ENCODE measurements at places on chromosomes 2 and 18.

GRCh38 chr2:135063210-135063609 lies 11.1 kb downstream of the RAB3GAP1 start:
- no peak for DNase-seq

DNA sequence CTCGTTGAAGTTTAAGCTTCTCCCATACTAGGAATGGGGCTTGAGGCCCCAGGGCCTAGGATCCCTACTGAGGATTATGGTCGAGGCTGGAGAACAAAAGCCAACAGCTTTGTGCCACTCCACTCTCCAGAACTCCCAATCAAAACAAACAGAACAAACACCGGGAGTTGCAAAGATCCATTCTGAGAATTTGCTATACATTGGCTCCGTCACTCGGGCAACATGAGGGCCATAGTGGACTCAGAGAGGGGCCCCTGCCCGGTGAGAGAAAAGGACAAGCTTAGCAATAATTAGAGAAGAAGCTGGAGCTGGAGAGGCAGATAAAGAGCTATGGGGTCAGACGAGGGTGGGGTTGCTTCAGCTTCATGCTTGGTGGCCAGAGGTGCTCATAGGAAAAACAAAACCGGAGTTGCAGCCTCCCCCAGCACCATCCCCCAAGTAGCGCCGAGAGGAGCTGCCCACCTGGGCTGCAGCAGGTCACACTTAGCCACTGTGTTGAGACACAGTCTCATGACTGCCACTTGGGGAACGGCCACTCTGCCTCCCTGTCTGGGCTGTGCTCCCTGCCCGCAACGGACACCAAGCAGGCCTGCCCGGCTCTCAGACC lies 142.3 kb upstream of the HAAO start:
- DNase-seq, result no peak

DNA sequence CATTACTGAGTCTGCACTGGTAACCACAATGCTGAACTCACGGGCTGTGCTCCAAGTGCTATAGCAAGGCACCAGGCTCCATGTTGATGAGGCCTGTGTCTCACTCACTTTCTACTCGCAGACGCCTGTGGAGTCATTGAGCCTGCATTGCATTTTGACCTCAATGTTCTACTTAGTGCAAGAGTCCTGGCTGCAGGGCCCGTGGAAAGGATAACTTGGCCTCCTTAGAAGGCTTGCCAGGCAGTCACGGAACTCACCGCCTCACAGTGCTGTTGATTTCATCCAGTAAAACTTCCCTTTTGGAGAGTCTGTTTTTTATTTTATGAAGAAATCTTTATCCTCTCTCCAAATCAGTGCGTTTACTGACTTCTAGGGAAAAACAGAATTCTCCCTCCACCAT lies 290.4 kb downstream of the RNF144A start:
- no peak for DNase-seq

DNA sequence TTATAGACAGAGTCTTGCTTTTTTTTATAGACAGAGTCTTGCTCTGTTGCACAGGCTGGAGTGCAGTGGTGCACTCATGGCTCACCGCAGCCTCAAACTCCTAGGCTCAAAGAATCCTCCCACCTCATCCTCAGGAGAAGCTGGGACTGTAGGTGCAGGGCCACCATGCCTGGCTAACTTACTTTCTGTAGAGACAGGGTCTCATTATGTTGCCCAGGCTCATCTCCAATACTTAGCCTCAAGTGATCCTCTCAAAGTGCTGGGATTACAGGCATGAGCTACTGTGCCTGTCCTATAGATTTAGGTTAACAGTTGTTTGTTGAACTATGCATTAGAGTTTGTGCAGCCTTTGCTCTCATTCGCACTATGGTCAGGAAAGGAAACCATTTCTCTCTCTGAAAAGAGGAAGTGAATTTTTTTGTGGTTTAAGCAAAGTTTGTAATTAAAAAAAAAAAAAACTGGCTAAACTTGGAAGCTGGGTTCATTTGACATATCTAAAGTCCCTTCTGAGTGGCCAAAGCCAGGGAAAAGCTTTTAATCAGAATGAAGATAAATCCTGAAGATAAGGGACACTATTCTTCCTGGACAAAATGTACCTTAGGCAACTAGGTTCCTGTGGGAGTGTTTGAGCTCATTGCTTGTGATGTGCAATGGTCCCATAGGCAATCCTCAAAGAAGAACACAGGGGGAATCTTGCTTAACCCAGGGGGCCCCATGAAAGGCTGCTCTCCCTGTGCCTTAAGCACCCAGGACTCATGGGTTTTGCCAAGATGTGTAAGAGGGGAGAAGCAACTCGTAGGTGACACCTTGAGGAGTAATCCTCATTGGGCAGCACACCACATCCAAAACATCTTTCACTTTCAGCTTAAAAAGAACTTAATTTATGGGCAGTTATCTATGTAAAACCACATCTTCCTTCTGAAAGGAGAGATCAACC lies 201.7 kb downstream of the MREG start:
- DNase-seq, result peak; percentile 75

GRCh38 chr2:60806988-60807681 lies 51.1 kb downstream of the PAPOLG start:
- DNase-seq, result no peak

- DNase-seq, result no peak
Measured at GRCh38 chr2:120854014-120854620, 118.4 kb downstream of the GLI2 start.

DNA sequence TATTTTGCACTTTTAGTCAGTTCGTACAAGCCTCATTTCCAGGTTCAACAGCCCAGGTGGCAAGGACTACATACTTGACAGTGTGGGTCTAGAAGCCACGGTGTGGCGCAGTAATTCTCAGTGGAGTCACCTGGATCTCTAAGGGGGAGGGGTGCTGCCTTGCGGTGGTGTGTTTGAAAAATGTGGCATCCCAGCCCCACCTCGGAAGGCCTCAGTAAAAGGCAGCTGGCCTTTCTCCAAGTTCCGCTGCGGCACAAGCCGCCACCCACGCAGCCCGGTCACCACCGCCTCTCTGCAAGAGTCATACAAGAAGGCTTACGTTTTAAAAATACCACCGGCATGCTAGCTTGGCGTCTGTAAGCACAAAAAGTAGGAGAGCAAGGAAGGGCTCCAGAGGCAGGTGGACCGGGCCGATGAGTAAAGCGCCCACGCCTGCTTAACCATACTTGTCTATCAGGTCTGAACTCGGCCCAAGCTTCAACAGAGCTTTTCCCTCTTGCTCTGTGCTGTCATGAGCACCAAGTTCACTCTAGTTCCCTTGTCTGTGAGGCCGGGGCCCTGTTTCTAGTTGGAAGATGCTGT lies 49.5 kb downstream of the SPRED2 start:
- DNase-seq, result no peak

DNA sequence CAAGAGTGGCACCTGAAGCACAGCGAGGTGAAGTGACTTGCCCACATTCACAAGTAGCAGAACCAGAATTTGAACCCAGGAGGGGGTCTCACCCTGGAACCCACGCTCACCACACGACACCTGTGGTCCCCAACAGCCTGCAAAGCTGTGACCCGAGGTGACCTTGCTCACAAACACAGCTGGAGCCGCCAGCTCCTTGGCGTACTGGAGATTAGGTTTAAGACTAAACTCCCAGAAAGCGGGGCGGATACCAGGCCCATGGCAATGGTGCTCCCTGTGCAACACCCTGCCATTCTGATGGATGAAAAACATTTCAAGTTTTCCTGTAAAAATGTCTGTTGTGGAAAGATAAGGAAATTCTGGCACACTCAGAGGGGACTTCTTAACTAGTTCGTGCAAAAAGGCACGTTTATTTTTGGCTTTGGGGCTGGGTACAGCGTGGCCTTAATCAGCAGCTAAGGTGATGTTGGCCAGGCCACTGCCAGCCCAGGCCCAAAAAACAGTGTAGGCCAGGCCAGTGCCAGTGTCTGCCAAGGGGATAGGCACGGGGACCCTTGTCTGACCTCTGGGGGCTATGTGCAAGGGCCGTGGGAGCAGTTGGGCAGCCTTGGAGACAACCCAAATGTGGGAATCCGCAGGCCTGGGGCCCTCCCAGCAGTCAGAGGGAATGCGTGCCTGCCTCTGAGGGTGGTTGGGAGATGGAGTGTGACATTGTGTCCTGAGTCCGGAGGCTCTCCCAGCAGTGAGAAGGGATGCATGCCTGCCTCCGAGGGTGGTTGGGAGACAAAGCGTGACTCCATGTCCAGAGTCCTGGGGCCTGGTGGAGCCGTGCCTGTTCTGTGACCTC lies 185.0 kb upstream of the HS6ST1 start:
- DNase-seq, result no peak

- no peak for DNase-seq
Measured at GRCh38 chr2:203407496-203407895, 79.3 kb downstream of the ABI2 start.

DNA sequence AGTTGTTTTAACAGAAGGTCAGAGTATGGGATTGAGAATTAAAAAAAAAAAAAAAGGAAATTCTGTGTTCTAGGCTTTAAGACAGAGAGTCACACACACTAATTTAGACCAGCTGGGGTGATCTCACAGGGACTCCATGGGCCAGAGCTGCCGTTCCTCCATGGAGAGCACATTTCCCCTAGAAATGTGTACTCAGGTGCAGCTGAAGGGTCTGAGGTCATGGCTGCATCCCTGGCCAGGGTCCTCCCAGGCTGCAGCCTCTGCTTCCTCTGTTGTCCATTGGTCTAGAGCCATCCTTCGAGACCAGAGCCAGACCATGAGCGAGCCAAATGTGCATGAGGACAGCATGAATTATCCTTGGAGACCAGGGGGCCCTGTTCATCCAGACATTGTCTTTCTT lies 190.1 kb upstream of the TNP1 start:
- no peak for DNase-seq

- DNase-seq, result no peak
Measured at GRCh38 chr2:235116885-235117492, 165.2 kb downstream of the SH3BP4 start.

DNA sequence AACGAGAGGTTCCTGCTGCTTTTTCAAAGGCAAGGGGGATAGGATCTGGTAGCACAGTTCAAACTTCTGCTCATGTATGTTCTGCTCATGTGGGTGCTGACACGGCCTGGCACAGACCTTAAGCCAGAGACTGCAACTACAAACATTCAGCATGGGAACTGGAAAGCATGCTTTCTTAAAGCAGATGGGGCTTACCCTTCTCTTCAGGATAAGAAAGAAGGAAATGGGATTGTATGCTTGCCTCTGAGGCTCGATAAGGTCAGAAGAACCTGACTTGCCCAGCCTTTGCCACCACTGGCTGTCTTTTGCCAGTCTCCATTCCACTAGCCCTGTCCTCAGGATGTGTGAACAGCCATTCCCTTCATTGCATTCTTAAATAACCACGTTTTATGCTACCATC lies 10.7 kb downstream of the DOCK10 start:
- no peak for DNase-seq

- DNase-seq, result no peak
Measured at GRCh38 chr2:1487758-1488157, 74.5 kb downstream of the TPO start.

DNA sequence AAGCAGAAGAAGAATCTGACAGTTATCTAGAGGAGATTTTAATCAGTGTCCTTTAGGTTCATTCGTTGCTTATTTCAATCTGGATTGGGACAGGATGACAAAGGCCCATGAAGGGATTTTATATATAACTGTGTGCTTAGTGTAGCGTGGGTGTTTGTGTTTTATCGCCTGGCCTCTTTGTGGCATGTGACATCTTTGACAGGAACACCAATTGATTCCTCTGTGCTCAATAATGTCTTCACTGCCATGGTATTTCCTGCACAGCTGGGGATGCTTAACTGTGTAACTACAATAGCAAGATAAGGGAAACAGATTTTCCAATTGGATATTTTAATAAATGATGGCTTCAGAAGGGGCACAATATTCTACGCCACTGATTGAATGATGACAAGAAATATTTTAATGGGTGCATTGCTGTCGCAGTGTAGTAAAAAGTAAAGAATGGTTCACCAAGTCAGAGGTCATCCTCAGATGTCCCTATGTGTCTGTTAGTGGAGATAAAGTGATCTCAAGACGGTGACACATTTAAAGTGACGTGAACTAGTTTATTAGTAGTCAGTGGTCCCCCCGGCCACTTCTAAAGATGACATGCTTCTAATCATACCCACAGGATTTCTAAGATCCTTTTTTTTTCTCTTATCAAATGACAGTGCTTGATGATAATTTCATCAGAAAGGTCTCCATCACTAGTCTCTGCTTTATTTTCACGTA lies 160.4 kb downstream of the AGAP1 start:
- DNase-seq, result no peak

DNA sequence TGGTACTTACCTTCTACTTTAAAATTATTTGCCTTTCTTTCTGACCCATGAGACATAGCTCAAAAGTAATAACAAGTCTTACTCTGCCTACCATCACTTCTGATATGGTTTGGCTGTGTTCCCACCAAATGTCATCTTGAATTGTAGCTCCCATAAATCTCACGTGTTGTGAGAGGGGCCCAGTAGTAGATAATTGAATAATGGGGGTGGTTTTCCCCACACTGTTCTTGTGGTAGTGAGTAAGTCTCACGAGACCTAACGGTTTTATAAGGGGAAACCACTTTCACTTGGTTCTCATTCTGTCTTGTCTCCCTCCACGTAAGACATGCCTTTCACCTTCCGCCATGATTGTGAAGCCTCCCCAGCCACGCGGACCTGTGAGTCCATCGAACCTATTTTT lies 47.5 kb downstream of the GALNT3 start:
- DNase-seq, result no peak

DNA sequence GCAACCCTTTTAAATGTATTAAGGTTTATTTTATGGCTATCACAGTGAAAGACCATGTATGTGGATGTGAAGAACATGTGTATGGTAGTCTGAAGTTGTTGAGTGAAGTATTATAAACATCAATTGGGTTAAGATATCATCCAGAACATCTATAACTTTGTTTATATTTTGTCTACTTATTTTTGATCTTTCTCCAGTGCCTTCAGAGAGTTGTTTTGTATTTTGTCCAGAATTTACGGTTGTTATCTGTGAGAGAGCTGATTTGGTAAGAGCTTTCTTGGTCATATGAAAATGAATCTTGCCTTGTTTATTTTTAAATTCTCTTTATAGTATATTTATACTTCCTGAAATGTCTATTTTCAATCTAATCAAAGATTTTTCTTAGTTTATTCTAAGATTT lies 573.7 kb upstream of the POU3F3 start:
- no peak for DNase-seq

DNA sequence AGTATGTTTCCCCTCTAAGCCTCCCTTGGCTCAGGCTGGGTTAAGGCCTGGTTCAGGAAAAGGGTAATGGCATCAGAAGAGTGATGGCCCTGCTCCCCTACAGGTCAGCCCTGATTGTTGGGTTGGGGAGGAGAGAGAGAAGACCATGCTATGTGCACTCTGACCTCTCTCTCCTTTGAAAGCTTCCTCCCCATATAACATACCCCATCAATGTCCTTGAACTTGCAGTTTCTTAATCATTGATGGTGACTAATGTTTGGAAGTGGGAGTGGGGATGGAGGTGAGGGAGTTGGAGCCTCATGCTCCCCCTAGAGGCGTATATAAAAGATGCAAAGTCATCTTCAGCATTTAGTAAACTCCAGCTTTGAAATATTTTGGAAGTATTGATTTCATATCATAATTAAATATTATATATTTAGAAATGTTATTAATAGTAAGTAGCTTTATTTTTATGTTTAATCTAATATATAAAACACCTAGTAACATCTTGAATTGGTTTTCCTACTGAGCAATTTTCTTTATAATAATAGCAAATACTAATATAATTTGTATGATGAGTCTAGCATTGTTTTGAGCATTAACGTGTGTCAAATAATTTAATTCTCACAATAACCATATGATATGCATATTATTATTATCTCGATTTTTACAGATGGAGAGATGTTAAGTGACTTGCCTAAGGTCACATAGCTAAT lies 8.8 kb downstream of the PLCL1 start:
- no peak for DNase-seq

All from SIG-M5 (cell line).